ENCODE measurements at places on chromosomes 11 and 22.

- no peak for DNase-seq
Observed at GRCh38 chr11:120797143-120797542, 226.8 kb upstream of the TBCEL start.

- DNase-seq, result no peak
Observed at GRCh38 chr11:43955381-43956118, 13.1 kb downstream of the C11orf96 start.

- no peak for DNase-seq
Observed at GRCh38 chr11:113789675-113790320, 10.2 kb downstream of the CLDN25 start.

- peak; percentile 8 for DNase-seq
Observed at GRCh38 chr11:115256397-115257197, 247.6 kb downstream of the CADM1 start.

- DNase-seq, result no peak
Observed at GRCh38 chr11:69135420-69136363, 20.0 kb upstream of the SMIM38 start.

DNA sequence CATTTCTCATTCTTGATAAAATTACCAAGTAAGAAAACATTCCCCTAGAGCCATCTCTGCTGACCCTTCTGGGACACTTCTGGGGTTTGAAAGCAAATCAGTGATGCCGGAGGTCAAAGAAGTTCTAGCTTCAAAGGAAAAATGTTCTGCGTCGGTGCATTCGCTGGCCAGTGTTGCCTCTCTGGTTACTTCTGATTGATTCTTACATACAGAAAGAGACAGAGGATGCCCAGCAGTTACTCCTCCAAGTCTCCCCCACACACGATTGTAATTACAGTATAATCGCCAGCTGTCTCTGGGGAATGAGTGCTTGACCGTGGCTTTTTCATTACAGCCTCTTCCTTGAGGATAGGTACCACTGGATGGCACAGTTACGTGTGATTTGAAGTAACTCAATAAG lies 150.9 kb downstream of the SNX19 start:
- DNase-seq, result no peak

GRCh38 chr11:44627911-44628729 lies 62.7 kb downstream of the CD82 start:
- peak; percentile 47 for DNase-seq

DNA sequence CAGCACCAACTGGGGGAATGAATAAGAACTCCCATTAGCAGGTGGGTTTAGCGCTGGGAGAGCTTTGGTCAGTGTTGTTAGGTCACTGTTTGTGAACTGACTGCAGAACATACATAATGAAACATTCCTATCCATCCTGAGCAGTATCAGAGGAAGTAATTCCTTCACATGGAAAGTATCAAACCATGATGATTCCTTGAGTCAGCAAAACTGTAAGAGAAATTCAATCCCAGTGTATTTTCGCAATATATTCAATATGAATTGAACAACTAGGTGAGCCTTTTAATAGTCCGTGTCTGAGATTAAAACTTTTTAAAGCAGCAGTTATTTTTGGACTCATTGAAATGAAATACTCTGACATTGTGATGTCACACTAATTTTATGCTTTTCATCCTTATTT lies 42.9 kb upstream of the TTC36 start:
- no peak for DNase-seq

DNA sequence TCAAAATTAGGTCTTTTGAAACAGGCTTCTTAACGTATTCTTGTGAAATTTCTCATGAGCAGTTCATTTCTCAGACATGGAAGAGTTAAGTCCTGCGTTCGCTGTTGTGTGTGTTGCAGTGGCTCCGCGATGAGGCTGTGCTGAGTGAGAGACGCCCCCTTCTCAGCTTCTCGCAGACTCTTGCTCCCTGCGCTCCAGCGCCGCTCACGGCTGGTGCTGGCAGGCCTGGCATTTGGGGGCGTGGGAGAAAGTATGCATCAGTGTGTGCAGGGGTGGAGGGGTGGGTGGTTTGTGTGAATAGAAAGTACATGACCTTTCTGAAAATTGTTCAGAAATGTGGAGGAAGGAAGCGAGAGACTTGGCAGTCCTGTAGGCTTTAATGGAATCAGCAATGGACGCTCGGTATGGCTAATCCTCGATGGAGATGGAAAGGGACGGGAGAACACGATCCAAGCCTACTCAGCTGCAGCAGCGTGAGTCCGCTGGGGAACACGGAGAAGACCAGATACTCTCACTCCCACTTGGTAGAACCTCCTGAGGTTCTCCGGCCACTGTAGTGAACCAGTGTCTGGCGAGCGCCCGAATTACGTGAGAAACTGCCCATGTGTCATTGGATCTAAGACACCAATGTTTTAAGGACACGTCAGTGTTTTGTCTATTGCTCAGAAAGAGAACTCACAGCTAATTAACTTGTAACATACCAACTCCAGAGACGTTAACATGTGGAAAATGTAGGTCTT lies 5.9 kb downstream of the TAB1 start:
- no peak for DNase-seq

GRCh38 chr11:660681-661444 lies 23.8 kb downstream of the DRD4 start:
- DNase-seq, result no peak

DNA sequence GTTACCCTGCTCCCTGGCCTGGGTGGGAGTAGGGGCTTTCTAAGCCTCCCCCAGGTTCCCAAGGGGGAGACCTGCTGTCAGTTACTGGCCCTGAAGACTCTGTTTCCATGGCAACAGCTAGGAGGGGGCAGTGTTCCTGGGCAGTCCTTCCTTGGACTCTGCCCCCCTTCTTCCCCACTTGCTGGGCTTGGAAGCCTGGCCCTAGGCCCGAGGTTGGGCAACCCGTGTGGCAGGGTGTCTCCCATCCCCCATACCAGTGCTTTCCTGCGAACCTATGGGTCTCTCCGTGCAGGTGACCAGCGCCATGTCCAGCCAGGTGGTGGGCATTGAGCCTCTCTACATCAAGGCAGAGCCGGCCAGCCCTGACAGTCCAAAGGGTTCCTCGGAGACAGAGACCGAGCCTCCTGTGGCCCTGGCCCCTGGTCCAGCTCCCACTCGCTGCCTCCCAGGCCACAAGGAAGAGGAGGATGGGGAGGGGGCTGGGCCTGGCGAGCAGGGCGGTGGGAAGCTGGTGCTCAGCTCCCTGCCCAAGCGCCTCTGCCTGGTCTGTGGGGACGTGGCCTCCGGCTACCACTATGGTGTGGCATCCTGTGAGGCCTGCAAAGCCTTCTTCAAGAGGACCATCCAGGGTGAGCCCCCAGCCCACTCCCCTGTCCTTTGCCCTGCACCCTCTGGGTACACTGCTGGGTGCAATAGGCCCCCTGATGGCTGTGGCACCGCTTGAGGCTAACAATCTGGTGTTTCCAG lies 1.7 kb downstream of the ESRRA start:
- DNase-seq, result no peak

GRCh38 chr11:113385749-113386148 lies 1.8 kb upstream of the ANKK1 start:
- DNase-seq, result no peak

DNA sequence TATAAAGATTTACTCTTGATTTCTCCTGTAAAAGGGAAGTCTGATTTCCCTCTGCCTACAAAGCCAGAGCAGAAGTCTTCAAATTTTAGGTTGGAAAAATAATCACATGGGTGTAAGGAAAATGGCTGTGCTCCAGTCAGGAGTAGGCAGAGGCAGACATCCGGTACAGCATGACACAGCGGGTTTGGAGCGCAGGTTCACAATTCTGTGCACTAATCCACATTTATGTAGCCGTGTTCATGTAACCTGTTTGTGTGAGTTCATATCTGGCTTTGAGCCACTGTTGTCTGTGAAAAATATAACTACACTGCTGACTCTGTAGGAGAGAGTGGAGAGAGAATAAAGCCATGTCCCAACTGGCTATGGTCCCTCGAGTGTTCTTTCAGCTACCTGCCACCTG lies 248.0 kb downstream of the CASP12 start:
- DNase-seq, result no peak

DNA sequence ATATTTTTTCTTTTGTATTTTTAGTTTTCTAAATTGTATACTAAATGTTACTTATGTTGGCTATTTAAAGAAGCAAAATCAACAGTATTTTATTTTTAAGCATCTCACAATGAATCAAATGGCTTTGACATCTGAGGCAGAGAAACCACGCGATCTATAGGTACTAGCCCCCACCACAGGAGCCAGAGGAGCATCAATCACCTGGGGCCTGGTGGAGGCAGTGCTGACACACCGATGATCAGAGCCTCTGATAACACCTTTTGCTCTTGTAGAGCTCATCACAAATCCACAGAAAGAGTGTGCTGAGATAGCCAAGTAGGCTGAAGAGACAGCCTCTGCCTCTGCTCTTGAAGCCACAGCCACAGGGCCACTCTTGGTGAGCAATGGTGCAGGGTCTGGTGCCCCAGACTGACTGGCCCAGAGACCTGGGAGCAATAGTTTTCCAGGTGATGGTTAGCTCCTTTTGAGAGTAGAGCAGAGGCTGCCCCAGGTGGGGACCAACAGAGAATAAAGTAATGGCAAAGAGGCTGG lies 25.2 kb downstream of the HIRA start:
- no peak for DNase-seq

GRCh38 chr11:77789061-77789730 lies 31.3 kb downstream of the RSF1 start:
- no peak for DNase-seq
